Activated effector memory CD4-positive, alpha-beta T cell treated with anti-CD3 and anti-CD28 coated beads, Interleukin-2, amount 50 U/mL, for 16 hours (primary cell): ENCODE measurements at places on chromosomes 3 and 15.

DNA sequence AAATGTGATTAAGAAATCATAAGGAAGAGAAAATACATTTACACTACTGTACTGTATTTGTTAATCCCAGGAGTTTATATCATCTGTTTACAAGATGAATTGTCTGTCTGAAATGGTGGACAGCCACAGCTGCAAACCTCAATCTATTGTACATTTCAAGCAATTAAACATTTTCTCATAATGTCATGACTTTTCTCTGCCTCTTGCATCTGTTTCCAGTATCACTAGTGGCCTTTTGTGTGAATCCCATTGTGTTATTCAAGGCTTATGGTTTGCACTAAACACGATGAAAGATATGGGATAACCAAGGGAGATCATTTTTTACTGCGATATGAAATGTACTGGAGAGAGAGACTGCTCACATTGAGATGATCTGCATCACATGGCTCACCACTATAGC lies 200.2 kb upstream of the LRRN1 start:
- no peak for DNase-seq

DNA sequence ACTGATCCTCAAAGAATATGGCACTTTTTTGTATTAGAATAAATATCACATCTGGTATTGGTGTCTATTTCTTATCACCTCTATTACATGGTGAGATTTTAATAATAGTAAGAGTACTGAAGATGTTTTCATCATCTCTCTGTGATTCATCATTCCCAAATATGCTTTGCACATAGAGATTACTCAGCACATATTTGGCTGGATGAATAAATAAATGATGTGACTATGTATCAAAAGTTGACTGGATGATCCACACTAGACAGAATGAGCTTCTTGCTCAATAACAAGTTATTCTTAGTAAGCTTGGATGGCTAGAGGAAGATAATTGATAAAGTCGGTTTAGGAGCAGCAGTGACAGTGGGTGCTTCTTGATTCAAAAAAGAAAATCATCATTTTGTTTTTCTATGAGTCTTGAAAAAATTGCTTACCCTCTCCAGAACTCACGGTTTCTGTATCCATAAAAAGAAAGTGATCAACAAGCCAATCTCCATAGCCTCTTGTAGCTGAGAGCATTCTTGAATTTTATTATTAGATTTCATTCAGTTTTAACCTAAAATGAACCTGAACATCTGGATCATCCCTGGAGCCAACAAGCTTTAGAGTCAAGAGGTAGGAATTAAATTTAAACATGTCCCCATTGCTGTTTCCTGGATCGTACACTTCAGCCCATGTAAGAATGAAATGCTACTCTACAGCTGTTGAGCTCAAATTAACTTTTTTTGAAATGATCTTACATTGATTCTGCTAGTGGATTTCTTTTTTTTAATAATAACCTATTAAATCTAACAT lies 104.8 kb upstream of the OSTN start:
- DNase-seq: no peak

- no peak for DNase-seq
These were observed 119.5 kb downstream of the USP13 start for GRCh38 chr3:179772297-179772696.

DNA sequence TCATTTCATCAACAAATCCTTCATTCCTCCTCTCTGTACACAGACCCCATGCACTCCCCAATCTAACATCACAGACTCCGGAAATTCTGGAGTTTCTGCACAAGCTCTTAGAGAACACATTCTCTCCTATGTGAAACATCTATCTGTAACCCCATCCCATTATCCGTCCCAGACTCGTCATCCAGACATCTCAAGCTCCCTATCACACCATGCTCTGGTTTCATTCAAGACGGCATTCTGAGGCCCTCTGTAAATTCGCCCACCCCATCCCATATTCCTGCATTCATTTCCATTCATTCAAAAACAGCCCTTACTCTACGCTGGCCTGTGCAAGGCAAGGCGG lies 575 bp downstream of the LEO1 start:
- DNase-seq: no peak

GRCh38 chr3:98326945-98327344 lies 26.7 kb upstream of the OR5K4 start:
- DNase-seq: no peak

DNA sequence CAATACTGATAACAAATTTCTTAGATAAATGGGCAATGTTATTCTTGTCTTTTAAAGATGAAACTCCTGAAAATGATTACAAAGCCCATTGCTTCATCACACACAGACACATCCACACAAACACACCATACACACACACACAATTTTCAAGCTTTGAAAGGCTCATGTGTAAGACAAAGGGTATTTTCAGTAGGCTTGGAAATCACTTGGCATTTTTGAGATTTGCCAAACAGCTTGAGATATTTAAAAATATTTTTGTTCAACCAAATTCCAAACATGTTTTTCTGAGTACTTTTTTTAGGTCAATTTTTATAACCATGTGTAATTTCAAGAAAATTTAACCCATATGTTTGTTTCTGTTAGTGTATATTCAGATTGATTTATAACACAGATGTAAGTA lies 283.7 kb downstream of the ROBO2 start:
- DNase-seq: no peak

GRCh38 chr3:46931631-46932331 lies 44.8 kb downstream of the CCDC12 start:
- DNase-seq: peak; percentile 62

- no peak for DNase-seq
These were observed 109.0 kb upstream of the NEDD4 start for GRCh38 chr15:56102441-56102840.

DNA sequence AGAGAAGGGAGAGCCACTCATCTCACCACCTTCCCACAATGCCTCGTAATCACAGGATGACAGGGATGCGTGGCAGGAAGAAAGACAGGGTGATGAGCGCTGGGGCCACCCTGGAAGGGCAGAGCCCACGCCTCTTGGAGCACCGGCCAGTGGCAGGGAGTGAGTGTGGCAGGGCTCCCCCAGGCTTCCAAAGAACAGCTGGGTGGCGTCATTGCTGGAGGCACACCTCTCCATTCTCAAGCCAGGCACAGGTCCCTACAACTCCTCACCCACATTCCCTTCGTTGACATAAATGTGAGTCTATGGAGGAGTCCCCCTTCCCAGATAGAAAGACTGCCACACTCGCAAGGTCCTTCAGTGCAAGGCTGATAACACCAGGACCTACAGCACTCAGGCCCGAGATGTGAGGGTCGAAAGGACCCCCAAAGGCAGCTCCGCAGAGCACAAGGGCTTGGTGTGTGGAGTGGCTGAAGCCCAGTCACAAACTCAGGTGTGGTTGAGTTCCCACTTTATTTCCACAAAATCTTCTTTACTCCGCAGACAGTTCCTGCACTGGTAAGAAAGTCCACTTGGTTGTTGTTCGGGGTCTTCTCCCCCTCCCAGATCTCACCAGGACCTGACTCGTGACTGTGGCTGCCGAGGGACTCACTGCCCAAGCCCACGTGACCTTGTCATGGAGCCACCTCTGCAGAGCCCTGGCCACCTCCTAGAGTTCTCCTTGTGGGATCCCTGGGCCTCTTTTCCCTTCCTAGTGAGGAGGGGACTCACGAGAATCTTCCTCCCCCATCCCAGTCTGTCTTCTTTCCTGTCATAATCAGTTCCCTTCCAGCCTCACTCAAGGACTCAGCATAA lies 22.4 kb upstream of the CORO2B start:
- DNase-seq: no peak

- DNase-seq: no peak
These were observed 21.5 kb upstream of the TIMP4 start for GRCh38 chr3:12180218-12180617.

GRCh38 chr3:49712631-49713317 lies 6.7 kb downstream of the AMIGO3 start:
- DNase-seq: no peak

- no peak for DNase-seq
These were observed 295.1 kb downstream of the SHOX2 start for GRCh38 chr3:157810924-157811718.

GRCh38 chr15:92005154-92005553 lies 151.6 kb downstream of the SLCO3A1 start:
- DNase-seq: no peak

- no peak for DNase-seq
These were observed 16.5 kb downstream of the TBC1D23 start for GRCh38 chr3:100277255-100277800.
